ENCODE measurements at places on chromosomes 5 and 9.
A peak's percentile ranks its signal among the peaks of the same experiment; 100 is the strongest.

DNA sequence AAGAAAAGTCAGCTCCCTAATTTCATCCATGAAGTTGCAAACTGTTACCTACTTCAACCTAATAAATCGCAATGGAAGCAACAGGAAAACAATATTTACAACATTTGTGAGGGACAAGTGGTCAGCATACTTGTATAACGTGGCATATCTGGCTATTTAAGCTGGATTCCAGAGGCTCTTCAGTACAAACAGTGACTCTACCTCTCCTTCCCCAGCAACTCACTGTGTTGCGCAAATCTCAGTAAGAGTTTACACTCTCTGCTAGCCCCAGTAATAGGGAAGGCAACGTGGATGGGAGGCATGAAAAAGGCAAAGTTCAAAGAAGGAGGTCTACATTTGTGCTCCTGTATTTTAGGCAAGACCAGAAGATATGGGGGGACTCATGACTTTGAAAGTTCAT, 18.9 kb upstream of the SEMA5A start:
- DNase-seq = no peak

- no peak for DNase-seq
Observed at GRCh38 chr5:160342413-160342941, 27.9 kb downstream of the C1QTNF2 start.

DNA sequence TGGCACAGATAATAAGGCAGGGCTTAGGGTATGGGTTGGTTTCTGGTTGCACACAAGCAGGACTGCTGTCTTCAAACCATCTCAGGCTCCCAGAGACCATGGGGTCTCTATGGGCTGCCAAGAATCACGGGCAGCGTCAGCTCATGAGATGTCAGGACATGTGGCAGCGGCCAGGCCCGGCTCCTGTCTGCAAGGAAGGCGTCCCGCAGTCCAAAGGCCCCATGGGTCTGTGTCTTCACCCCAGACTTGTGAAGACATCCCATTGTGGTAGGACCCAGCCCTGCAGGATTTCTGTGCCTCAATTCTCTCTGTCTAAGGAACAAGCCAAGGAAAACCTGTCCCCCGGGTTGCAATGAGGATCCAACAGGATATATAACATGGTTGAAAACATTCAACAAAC, 32.6 kb downstream of the IPPK start:
- DNase-seq = no peak

- DNase-seq = no peak
Observed at GRCh38 chr9:72912476-72913381, 40.1 kb downstream of the ALDH1A1 start.

GRCh38 chr5:54176066-54176830, 134.1 kb downstream of the ARL15 start:
- DNase-seq = no peak

GRCh38 chr5:2451100-2451499, 300.4 kb downstream of the IRX2 start:
- DNase-seq = no peak

GRCh38 chr5:95107138-95107537, 177.8 kb downstream of the MCTP1 start:
- no peak for DNase-seq

DNA sequence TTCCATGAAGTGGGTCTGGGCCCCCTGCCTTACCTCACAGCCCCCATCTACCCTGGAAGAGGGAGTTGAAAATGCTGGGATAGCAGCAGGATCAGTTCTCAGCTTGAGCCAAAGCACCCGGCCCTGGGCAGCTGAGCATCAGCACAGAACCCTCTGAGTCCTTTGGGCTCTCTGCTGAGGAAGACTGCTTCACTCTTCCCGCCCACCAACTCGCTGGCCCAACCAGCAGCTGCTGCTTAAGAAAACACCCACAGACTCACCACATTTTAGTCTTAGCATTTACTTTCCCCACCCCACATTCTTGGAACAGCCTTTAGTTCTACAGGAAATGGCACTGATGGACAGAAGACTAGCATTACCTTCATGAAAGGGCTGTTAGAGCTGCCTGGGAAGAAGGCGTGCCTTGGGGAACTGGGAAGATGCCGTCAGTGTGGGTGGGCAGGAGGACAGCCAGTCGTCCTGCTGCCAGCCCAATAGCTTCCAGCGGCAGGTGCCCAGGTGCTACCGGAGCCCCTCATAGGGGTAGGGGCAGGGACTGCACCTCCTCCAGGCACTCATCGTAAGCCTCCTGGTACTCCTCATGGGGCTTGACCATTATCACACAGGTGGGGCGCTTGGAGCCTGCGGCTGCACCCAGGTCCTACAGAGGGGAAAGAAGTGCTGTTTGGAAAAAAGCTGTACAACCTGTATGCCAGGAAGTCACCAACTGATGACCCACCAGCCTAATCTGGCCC, 4.3 kb downstream of the NHP2 start:
- no peak for DNase-seq

- no peak for DNase-seq
Observed at GRCh38 chr5:135942202-135942771, 12.5 kb downstream of the LECT2 start.

- no peak for DNase-seq
Observed at GRCh38 chr5:67652201-67652600, 455.6 kb upstream of the CD180 start.

GRCh38 chr5:72210888-72211678, 103.8 kb downstream of the MAP1B start:
- DNase-seq = no peak

- no peak for DNase-seq
Observed at GRCh38 chr5:167696558-167697314, 594.7 kb upstream of the WWC1 start.

DNA sequence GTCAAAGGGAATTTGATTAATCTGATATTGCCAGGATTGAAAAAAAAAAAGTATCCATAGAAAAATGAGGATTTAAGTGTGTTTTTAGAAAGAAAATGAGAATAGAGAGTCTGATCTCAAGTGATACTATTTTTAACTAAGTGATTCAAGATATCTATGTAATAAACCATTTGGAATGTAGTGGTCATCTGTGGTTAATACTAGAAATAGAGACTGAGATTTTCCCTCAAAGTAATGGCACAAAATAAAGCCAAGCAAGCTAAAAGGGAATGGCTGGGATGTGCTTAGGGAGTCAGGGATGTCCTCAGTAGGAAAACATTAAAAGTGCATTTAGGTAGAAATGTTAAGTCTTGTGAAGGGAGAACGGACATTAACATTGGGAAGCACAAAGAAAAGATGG, 90.6 kb downstream of the FBXO4 start:
- DNase-seq = no peak

GRCh38 chr9:72789885-72790284, 163.0 kb downstream of the ALDH1A1 start:
- DNase-seq = no peak

GRCh38 chr9:84781458-84781857, 111.9 kb downstream of the NTRK2 start:
- peak; percentile 20 for DNase-seq

- DNase-seq = no peak
Observed at GRCh38 chr9:82327641-82328040, 339.1 kb downstream of the SPATA31D1 start.

- DNase-seq = no peak
Observed at GRCh38 chr5:79318935-79319614, 83.1 kb downstream of the JMY start.

GRCh38 chr9:123349691-123350480, 6.1 kb upstream of the CRB2 start:
- peak; percentile 72 for DNase-seq

GRCh38 chr9:127139071-127139731, 16.8 kb upstream of the ANGPTL2 start:
- no peak for DNase-seq

DNA sequence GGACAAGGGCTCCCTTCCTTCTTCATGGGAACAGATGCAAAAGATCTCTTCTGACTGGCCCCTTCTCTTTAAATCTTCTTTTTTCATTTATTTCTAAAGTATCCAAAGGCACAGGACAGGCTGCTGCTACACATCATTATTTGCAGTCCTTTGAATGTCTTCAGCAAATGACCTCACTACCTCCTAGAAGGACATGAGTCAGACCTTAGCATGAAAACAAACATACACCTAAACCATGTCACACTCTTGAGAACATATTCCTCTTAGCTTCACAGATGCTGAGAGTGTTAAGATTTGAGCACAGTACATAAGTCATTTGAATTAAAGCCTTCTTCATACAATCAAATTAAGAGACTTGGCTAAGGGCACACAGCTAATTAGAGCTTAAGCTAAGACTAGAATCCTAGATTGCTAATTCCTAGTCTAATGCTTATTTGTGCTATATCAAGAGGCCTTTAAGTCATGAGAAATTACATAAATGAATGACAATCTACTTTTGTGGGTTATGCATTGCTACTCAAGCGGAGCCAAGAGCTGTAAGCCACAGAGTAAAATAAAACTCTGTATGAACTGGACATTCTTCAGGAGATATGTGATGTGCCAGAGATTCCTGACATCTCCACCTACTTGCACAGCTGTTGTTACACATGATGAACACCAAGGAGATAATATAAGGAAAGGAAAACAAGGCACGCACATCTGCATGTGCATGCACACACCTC, 109.1 kb upstream of the PTGER4 start:
- DNase-seq = no peak

- DNase-seq = peak; percentile 97
Observed at GRCh38 chr9:36258208-36258995, at the start of gene GNE. GNE (minus strand) TSS chr9:36258448; CDS start chr9:36249355, 9,093 bp downstream.

DNA sequence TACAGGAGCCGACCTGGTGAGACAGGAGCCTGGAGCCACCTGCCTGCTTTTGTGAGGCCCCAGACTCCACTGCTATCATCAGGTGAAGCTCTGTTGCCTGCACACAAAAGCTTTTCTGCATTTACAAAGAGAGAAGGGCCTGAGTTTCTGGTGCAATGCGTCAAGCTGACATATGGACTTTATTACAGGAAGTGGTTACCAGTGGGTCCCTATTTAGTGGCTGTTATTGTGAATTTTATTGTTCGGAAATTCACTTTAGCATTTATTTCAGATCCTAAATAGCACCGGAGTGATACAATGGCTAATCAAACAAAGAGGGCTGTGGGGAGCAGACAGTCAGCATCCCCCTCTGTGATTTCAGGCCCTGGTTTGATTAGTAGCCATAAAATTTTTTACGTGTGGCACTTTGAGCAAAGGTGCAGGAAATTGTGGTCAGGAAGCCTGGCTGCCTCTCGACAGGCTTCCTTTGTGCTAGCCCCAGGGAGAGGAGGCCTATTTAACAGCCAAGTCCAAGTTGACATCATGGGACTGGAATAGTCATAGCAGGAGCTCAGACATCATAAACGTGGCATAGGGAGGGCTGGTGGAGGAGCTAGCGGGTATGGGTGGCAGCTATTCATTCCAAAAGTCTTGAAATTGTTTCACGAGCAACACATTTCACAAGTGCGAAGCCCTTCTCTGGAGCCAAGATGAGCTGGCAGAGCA, 8.4 kb downstream of the TGFBI start:
- peak; percentile 49 for DNase-seq

DNA sequence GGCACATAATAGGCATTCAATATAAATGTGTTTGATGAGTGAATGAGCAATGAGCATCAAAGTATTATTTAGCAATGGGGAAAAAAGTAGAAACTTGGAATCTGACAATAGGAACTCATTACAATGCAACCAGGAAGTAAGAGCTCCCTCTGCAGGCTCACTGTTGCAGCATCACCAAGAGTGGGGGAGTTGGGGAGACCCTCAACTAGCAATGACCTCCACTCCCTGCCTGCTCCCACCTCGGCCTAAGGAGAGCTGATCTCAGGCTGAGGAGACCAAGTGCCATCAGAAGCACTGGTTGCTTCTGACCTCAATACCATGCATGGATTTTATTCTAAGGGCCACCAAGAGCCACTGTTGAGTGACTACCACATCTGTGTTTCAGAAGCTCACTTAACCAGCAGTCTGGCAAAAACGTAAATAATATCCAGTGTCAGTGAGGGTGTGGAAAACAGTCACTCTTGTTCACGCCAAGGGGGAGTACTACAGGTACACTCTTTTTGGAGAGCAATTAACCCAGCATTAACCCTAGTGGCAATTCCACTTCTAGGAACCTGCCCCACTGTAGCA, 8.0 kb downstream of the VDAC1 start:
- peak; percentile 15 for DNase-seq

DNA sequence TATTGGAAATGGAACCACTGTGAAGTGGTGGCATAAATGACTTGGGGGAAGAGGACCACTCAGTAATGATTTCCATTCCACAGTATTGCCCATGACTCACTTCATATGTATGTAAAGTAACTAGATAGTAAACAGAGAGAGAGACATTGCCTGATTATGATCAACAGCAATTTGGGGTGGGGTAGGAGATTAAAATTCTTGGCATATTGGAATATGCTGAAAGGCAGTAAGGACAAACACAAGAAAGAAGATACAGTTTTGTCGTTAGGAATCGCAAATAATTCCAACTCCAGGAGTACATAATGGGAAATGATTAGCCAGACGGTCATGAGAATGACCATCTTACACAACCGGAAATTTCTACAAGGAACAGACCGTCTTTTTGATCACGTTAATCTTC, 1.5 kb upstream of the HMGCS1 start:
- no peak for DNase-seq

DNA sequence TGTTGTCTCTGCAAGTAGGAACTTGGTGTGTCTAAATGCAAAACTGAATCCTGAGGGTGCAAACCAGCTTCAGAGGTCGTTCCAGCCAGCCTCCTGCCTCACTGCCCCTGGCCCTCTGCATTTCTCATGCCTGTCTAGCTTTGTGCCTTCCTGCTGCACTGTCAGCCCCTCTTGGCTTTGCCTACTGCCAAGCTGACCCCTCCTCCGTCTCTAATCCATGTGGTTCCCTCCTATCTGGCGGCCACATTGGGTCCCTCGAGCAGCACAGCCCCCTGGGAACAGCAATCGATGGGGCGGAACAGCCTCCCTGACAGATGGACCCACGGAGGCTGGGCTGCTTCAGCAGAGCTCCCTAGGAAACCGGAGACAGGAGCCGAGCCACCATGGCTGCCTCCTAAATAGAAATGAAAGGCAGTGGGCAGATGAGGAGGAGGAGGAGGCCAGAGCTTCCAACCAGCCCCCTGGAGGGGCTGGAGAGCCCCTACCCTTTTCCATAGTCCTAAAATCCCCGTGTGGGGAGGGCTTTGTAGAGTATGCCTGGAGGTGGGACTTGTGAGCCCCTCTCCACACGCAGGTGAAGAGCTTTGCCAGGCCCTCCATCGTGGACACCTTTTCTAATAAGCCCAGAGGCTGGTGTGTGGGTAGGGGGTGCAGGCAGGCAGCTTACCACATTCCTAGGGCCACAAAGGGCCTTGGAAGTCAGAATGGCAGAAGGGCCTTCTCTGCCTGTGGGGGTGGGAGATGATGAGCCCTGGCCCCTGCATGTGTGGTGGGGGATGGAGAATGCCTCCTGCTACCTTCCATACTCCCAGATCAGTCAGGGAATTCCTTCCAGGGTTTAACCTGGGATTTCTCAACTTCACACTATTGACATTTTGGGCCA, 9.2 kb upstream of the CXXC5 start:
- no peak for DNase-seq

DNA sequence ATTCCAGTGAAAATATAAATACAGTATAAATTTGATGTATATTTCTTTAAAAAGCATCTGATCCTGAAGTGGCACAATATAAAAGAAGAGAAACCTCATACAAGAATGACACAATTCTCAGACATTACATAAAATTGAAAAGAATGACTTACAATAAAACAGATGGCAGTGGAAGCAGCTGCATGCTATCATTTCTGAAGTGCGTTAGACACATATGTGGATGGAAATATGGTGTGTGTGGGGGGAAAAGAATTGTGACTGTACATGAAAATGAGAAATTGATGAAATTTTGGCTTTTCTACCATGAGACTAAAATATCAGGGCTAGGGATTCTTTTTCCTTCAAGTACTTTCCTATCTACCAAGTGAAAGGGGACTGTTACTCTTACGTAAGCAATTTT, 45.9 kb upstream of the CDH18 start:
- DNase-seq = no peak
